Breast epithelium (tissue), 4 donors: ENCODE measurements at places on chromosomes 6 and 20. TPM values are rescaled to one million over a fixed set of nuclear protein-coding genes. Genes with fewer than 3 reads are reported as not detected.
A peak's percentile ranks its signal among the peaks of the same experiment; 100 is the strongest.

The ARFGEF3 gene
- total RNA-seq, result 22.0 TPM

GRCh38 chr20:35947489-35947888 lies 6.8 kb downstream of the SCAND1 start:
- DNase-seq, result no peak

The CPXM1 gene
- total RNA-seq, result 45.4 TPM

DNA sequence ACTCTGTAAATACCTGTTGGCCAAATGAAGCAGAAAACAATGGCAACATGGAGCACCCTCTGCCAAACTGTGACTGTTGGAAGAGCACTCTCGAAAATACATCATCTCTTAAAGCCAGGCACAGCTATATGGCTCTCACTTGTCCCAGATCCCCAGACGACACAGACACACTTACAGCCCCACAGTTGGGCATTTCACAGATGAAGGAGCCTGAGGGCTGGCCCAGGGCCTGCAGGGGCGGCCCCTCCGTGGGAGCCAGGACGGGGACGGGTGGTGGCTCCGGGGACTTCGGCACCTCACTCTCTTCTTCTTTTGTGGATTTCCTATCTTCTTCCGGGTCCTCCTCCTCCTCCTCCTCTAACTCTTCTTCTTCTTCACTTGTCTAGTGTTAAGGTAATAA lies 18.4 kb upstream of the MRPS10 start:
- no peak for DNase-seq

The MBOAT1 gene
- total RNA-seq, result 26.2 TPM

GRCh38 chr6:120248451-120248850 lies 898.9 kb upstream of the MAN1A1 start:
- DNase-seq, result no peak

DNA sequence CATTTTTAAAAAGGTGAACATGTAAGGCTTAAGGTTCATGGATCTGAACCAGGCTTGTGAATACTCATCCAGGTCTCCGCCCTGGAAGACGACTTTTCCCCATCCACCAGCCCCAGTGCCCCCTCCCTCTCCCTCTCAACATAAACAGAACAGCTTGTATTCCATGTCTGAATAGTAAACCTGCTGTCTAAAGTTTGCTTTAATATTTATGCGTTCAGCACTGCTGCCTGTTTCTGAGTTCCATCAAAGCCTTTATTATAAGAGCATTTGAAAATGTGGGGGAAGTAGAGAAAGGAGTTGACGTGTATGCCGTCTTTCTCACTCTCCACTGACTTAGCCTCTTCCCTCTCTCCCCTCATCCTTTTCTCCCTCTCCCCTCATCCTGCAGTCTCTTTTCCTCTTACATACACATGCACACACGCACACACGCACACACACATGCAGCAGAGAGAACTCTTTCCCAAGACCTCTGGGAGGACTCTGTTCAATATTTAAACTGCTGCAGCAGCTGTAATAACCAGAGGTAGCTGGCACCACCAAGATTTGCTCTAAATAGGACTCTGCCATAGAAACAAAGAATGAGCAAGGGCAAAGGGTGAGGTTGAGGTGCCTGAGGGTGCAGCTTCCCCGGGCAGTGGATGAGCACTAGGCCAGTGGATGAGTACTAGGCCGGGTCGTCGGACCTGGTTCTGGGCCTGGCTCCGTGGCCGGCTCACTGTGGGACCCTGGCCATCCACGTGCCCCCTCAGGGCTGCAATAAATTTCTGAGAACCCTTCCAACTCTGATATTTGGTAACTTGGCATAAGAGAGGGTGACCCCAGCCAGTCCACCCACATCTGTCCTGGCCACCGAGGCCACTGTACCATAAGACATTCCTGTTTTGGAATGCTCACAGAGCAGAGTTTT lies 35.4 kb upstream of the VSTM2L start:
- DNase-seq, result no peak

- no peak for DNase-seq
Measured at GRCh38 chr6:16985513-16986284, 116.2 kb upstream of the STMND1 start.

GRCh38 chr20:60884277-60884676 lies 367.8 kb upstream of the CDH4 start:
- DNase-seq, result no peak

GRCh38 chr20:51190783-51191180 lies 167.9 kb upstream of the KCNG1 start:
- no peak for DNase-seq

GRCh38 chr20:45465491-45466266 lies 3.9 kb upstream of the WFDC2 start:
- no peak for DNase-seq

The SPATS1 gene
- not detected for total RNA-seq

GRCh38 chr6:68911334-68911733 lies 276.3 kb downstream of the ADGRB3 start:
- no peak for DNase-seq

The GPSM3 gene
- 11.3 TPM for total RNA-seq

The PXT1 gene
- total RNA-seq, result not detected

- DNase-seq, result no peak
Measured at GRCh38 chr6:56491606-56492328, 150.9 kb downstream of the DST start.

- DNase-seq, result no peak
Measured at GRCh38 chr20:23375827-23376226, 13.8 kb downstream of the GZF1 start.

GRCh38 chr6:31581434-31582229 lies 592 bp downstream of the LTB start:
- DNase-seq, result no peak

DNA sequence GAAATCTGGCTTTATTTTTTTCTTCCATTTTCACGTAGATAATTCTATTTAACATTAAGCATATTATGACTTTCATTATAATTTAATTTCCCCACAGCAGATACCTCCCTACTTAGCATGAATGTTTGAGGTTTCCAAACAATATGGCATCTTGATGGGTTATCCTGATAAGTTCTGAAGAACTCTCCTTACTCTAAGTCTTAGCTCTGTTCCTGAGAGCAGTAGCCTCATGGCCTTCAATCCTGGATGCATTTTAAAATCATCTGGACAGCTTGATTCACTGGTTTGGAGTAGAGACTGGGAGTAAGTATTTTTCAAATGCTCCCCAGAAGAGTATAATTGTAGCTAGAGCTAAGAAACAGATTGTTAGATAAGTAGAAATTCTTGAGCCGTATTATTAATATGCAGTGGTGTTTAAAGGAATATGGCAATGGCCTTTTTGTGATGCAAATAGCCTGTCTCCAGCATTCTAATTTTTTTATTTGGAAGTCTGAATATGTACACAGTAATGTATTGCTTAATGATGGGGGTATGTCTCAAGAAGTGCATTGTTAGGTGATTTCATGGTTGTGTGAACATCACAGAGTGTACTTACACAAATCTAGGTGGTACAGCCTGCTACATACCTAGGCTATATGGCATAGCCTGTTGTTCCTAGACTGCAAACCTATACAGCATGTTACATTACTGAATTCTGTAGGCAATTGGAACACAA lies 110.5 kb upstream of the EEF1E1 start:
- no peak for DNase-seq

DNA sequence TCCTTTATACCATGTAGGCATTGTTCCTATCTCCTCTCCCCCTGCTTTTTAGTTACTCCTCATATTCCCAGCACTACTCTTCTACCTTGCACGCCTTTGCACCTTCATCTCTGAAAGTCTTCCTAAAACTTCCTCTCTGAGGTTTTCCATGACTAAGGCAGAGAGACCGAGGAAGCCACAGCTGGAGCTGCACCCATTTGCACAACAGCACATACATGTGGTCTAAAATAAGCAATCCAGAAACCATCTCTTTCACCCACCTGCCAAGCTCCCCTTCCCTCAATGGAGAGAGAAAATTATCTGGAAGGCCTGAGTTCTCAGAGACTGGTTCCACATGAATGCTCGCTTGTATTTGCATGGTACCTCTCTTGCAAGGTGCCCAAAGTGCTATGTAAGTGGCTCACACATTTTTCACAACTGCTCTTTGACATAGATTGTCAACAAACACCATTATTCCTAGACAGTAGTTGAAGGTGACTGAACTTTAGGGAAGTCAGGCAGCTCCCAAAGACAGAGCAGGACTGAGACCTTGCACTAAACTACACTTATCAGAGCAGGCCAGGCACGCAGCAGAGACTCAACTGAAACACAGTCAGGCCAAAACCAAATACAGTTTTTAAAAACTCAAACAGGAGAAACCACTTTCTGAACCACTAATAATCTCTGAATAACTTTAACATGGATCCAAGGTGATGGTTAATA lies 313.2 kb downstream of the TFAP2A start:
- no peak for DNase-seq

GRCh38 chr20:4074877-4075455 lies 59.6 kb upstream of the RNF24 start:
- DNase-seq, result no peak

- no peak for DNase-seq
Measured at GRCh38 chr6:40671001-40671693, 84.0 kb upstream of the LRFN2 start.

The CITED2 gene
- 342 TPM for total RNA-seq

DNA sequence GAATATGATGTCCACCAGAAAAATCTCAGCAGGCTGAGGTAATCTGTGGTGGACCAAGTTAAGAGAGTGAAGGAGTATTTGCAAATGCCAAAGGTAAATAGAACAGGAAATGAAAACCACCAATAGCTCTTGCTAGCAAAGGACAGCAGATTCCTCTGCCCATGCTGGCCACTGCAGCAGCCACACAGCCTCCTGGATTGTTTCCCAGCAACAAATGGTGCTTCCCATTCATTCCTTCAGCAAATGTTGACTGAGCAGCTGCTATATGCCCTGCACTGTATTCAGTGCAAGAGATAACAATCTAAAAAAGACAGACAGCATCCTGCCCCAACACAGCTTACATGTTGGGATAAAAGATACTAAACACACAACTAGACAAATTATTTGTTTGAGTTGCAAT lies 11.0 kb downstream of the ROS1 start:
- DNase-seq, result no peak

- no peak for DNase-seq
Measured at GRCh38 chr20:8946036-8946940, 122.6 kb upstream of the PLCB4 start.

The MYMX gene
- total RNA-seq, result 3.4 TPM

DNA sequence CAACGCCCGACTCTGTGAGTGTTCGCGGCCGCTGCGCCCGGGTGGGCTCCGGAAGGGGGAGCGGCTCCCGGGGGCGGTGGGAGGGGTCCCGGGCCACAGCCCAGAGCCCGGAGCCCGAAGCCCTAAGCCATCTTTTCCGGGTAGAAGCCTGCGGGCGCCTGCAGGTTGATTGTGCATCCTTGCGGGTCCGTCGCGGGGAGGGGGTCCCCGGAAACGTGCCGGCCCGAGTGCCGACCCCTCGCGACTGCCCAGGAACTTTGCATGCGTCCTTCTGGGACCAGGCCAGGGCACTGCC lies 413 bp downstream of the PTPRA start:
- DNase-seq, result no peak

- DNase-seq, result peak; percentile 12
Measured at GRCh38 chr6:2505624-2506023, 245.1 kb downstream of the MYLK4 start.

GRCh38 chr20:25204550-25205276 lies 9.2 kb downstream of the ENTPD6 start:
- peak; percentile 79 for DNase-seq

DNA sequence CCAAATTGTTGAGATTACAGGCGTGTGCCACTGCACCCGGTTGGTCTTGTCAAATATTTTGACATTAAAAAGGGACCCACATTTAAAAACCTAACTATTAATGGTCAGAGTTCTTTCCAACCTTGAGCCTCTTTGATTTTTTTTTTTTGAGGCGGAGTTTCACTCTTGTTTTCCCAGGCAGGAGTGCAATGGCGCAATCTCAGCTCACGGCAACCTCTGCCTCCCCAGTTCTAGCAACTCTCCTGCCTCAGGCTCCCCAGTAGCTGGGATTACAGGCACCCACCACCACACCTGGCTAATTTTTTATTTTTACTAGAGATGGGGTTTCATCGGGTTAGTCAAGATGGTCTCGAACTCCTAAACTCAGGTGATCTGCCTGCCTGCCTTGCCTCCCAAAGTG lies 31.3 kb downstream of the CTNNBL1 start:
- no peak for DNase-seq

The MYL9 gene
- total RNA-seq, result 72.9 TPM

The LY6G6F gene
- total RNA-seq, result not detected

GRCh38 chr6:109103942-109104341 lies 8.6 kb downstream of the CEP57L1 start:
- DNase-seq, result no peak

GRCh38 chr20:6783752-6784151 lies 16.3 kb downstream of the BMP2 start:
- no peak for DNase-seq

The POPDC3 gene
- not detected for total RNA-seq

DNA sequence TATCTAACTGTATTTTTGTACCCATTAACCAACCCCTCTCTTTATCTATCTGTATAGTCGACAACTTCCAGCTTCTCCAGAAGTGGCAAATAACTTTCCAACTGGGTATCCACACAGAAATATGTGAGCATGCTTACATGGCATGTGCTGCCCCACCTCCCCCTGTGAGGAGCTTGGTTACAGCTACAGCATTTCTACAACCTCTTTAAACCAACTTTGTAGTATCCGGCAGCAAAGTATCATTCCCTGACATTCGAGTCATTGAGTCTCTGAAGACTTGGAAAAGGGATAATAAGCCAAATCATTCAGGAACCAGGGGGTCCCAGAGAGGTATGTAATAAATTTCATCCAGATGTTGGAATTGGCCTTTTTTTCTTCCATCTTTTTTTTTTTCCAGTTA lies 48.2 kb upstream of the ASIP start:
- no peak for DNase-seq

DNA sequence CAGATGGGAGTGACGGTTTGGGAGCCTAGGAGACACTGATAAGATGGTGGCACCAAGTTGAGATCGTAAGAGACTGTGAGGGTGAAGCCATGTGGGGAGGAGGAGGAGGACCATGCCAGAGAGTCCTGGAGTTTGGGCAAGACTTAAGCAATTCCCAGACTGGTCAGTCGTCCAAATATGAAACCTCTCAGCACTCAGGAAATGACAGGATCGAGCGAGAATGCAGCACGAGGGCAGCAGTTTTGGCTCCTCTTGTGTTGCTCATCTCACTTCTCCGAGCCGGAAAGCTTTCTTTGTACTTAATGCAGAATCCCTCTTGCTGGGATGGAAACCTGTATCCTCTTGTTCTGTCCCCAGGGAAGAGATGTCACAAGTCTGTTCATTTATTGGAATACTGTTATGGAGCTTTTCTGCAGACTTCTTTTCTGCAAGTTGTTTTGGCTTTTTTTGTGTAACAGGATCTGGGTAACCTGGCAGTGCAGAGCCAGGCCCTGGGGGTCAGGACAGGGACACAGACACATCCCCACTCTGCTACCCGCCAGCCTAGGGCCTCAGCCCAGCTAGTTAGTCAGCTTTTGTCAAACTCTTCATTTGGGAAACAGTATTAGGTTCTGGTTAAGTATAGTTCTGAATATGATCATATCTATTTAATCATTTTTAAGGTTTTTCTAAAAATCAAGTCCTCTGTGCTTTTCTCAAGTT lies 34.3 kb downstream of the FNDC1 start:
- DNase-seq, result no peak

- DNase-seq, result peak; percentile 92
Measured at GRCh38 chr6:149717588-149718458, at the start of gene LATS1. Gene LATS1, minus strand, starts transcription at chr6:149718101. Its CDS starts 15,975 bp downstream, at chr6:149702126.
